Activated T-cell treated with anti-CD3 and anti-CD28 coated beads for 48 hours (primary cell): ENCODE measurements at places on chromosomes 13 and 19.

DNA sequence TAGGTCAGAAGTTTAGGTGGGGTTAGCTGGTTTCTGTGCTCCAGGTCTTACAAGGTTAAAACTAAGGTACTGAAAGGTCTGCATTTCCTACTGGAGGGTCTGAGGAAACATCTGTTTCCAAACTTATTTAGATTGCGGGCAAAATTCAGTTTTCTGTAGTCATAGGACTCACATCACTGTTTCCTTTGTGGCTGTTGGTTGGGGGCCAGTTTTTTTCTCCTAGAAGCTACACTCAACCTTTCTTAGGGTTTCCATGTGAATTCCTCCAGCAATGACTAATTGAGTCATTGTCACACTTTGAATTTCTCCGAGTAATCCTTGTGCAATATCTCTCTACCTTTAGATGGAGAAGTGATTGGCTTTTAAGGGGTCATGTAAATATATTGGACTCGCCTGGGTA lies 773.4 kb upstream of the SLITRK1 start:
- no peak for DNase-seq

GRCh38 chr19:33806434-33806881 lies 9.8 kb downstream of the KCTD15 start:
- no peak for DNase-seq

DNA sequence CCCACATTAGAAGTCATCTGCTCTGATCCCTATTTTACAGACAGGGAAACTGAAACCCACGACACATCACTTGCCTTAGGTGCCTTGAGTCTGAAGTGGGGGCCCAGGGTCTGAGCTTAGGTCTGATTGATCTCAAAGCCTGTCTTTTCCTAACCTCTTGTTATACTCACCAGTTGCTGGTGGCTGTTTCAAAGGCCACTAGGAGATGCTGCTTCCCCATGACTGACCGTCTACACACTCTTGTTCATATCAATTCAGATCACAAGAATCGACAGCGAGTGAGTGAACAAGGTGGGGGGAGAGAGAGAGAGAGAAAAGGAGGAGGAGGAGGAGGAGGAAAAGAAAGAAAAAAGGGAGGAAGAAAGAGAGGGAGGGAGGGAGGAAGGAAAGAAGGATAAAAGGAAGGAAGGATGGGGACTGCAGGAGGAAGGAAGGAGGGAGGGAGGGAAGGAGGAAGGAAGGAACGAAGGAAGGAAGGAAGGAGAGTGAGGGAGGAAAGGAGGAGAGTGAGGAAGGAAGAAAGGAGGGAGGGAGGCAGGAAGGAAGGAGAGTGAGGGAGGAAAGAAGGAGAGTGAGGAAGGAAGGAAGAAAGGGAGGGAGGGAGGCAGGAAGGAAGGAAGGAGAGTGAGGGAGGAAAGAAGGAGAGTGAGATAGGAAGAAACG lies 3.3 kb downstream of the OR10H1 start:
- no peak for DNase-seq

DNA sequence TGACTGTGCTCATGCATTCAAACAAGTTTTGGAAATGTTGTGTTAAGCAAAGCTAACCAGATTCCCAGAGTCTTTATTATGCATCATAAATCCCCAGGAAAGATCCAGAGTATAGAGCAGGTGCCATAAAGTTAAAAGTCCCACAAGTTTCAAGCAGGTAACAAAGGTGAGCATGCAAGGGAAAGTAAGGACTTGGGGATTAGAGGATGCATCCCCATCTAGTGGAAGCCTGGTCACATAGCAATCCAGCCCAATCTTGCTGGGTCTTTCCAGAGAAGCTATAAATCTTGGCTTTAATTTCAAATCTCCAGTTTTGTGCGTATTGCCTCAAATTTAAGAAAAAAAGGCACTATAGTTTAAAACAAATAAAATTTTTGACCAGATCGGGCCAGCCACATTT lies 72.7 kb downstream of the ZNF254 start:
- no peak for DNase-seq

DNA sequence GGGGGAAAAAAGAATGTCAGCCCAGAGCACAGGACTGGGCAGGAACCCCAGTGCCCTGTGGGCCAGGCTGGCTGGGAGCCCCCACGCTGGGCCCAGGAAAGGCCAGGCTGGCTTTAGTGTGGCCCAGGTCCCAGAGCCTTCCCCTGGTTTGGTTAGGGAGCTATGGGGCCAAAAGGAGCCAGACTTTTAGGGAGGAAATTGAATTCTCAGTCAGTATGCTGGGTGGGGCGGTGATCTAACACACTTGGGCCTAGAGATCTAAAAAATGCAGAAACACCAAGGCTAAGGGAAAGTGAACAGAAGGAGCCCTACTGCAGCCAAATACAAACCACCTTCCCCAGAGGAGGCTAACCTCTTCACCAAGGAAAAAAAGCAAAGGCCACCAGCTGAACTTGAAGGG lies 137.5 kb downstream of the CRYL1 start:
- DNase-seq = no peak

DNA sequence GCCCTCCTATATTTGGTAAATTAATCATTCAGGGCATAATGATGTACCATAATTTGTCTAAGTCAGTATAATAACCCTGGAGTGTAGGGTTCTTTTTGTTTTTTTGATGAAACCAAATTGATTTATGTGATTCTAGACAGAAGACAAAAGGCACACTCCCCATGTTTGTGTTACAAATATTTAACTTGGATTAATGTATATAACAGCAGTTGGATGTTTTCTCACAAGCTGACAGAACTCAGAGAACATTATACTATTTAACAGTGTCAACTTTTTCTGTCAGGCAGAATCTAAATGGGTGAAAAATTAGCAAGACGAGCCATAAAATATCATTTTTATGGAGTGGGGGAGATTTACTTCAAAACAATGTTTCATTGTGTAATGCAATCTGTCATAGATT lies 15.2 kb downstream of the CBY2 start:
- no peak for DNase-seq

- no peak for DNase-seq
These were observed 253.6 kb upstream of the MAB21L1 start for GRCh38 chr13:35729926-35730627.

- DNase-seq = no peak
These were observed 335.4 kb upstream of the PCDH20 start for GRCh38 chr13:61751039-61751438.

DNA sequence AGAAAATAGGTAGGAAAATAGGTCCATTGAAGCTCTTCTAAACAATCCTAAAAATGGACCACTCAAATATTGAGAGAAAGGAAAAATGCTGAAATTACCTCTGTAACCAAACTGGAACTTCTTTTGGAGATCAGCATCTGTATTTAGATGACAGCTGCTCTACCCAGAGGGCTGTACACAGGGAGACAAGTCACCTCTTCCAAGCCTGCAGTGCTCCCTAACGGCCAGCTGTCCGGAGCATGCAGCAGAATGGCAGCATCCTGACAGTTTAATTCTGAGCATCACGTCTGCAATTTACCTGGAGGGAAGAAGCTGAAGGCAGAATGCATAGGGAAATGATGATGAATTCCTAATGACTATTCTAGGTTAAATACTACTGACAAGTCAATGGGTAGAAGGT lies 62.8 kb upstream of the DIAPH3 start:
- DNase-seq = no peak

DNA sequence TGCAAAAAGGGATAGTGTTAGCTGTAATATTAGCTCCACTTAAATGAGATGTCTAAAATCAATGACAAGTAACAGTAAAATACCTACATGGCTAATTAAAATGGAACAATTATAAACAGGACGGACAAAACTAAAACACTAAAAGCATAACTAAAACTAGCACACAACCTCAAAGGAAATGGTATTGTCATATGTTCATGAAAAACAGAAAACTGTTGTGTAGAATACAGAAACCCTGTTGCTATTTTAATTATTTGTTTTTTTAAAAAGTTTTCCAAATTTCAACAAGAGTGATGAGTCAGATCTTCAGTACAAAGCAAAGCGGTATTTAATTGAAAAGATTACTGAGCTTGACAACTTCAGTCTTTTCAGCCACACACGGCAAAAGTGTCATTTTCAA lies 4.2 kb downstream of the RCBTB2 start:
- no peak for DNase-seq

DNA sequence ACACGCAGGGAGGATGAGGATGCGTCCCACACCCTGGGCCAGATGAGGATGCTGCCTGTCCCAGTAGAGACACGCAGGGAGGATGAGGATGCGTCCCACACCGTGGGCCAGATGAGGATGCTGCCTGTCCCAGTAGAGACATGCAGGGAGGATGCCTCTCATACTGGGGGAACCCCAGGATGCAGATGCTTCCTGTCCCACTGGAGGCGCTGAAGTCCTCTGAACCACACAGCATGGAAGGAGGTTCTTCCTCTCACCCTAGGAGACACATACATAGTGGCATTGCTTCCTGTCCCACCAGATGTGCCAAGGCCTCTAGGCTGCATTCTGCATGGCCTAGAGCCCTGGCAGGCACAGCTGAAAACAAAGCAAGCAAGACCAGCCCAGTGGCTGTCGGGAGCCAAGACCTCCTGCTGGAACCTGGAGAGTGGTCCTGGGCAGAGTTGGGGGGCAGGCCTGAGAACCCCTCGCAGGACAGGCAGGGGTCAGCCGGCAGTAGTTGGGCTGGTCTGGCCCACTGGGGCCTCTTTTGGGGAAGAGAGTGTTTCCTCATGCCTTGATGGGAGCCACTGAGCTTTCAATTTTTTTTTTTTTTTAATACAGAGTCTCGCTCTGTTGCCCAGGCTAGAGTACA lies 4.3 kb downstream of the HPN start:
- no peak for DNase-seq

GRCh38 chr19:10424011-10424637 lies 3.8 kb downstream of the PDE4A start:
- peak; percentile 63 for DNase-seq

DNA sequence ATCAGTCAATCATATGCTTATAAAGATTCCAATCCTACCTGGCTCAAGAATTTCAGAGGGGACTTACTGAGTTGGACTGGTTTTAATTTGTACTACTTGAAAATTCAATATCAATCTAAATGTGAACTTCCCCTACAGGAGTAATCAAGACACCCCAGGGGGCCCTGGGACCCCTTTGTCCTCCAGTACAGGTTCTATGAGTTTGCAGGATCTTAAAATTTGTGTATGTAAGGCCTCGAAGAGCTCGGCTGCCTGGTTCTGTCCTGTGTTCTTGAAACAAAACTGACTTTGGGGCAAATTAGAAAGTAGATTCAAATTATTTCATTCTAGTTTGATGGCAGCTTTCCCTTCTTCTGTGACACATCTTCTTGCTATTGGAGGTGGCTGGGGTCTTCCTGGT lies 261.3 kb downstream of the KCNRG start:
- DNase-seq = no peak

DNA sequence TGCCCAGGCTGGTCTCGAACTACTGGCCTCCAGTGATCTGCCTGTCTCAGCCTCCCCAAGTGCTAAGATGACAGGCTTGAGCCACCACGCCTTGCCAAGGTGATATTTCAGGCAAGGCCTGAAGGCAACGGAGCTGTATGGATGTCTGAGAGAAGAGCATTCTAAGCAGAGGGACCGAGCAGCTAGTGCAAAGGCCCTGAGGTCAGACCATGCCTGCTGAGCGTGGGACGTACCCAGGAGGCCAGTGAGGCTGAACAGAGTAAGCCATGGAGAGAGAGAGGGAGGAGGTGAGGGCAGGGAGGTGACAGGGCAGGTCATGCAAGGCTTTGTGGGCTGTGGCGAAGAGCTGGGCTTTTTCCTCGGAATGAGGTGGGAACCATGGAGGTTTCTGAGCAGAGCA lies 3.4 kb upstream of the SLC44A2 start:
- no peak for DNase-seq

DNA sequence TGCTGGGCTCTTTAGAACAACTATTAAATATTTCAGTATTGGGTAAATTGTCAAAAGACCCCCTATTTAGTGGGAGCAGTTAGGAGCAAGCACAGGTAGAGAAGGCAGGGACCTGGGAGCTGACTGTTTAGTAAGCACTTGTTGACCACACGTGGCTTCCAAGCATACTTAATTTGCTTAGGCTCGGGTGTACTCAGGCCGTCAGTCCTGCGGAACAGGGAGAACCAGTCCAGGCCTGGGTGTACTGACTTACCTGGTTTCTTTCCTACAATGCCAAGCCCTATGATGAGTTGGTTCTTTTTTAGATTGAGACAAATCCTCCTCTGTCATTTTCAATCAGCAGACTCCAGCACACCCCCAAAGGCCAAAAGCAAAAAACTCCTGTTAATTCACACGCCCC lies 90.0 kb downstream of the WDFY2 start:
- no peak for DNase-seq

DNA sequence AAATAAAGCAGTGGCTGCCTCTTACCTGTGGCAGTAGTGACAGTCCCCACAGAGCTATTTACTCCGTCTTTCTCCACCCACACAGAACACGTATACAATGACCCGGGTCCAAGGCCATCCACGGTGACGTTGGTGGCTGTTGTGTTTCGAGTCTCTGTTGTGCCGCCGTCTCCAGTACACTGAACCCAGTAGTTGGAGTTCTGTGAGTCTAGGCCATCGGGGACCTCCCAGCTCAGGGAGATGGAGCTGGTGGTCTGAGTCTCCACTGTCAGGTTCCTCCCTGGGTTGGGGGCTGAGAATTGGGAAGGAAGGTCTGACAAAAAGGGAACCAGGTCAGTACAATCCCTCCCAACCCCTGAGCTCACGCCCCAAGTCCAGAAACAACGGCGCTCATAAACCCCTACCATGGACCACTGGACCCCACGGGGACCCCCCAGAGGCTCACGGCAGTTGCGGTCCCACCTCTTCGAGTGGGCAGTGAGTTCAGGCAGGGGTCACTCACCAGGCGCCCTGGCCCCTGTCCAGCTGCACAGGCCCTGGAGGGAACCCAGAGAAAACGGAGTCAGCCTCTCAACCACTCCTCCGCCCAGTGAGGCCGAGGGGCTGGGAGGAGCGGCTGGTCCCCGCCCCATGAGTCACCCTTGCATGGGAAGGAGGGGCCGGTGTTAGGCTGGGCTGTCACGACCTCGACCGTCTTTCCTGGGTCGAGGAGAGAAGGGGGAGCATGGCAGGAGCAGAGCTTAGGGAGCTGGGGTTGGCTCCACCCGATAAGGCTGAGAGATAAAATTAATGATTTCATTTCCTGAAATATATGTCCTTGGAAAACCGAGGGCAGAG lies 2.4 kb downstream of the PTPRH start:
- peak; percentile 56 for DNase-seq

GRCh38 chr19:53466726-53467484 lies 628 bp upstream of the ZNF813 start:
- no peak for DNase-seq

DNA sequence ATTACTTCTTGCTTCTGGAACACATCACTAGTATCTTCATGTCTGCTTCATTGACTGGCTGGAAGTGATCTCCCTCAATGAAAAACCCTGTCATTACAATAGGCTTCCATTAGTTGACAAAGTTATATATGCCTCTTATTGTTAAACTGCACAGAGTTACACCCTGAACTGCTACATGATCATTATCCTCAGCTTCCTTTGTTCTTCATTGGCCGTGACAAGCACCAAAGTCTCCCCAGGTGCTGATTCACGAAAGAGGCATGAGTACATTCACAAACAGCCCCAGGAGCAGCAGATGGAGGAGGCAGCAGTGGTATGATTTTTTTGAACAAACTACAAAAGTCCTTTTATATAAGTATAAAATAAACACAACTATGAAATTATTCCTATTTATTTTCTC lies 51.4 kb downstream of the VWA8 start:
- no peak for DNase-seq

- peak; percentile 73 for DNase-seq
These were observed 2.8 kb downstream of the GIPR start for GRCh38 chr19:45670670-45671453.

GRCh38 chr19:46615966-46616365 lies 8.9 kb downstream of the PTGIR start:
- DNase-seq = no peak
